ENCODE measurements at places on chromosomes 1 and 21. TPM values are rescaled to one million over a fixed set of nuclear protein-coding genes. Genes with fewer than 3 reads are reported as not detected.

DNA sequence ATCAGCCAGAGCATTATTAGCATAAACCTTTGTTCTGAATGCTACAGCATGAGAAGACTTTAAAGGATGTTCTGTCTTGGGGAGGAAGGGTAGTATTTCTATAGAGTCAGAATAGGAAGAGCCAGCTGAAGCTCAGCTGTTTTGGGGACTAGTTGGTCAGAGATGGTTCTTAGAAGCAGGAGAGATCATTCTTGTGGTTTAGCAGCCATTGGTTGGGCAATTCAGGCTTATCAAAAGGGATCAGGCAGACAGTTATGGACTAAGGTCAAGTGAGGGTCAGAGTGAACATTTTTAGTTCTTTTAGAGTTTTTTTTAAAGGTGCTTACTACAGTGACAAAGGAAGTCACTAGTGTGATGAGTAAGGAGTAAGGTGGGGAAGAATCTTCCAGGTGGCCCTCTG is 245.5 kb downstream of the RPS6KC1 start:
- DNase-seq: no peak

DNA sequence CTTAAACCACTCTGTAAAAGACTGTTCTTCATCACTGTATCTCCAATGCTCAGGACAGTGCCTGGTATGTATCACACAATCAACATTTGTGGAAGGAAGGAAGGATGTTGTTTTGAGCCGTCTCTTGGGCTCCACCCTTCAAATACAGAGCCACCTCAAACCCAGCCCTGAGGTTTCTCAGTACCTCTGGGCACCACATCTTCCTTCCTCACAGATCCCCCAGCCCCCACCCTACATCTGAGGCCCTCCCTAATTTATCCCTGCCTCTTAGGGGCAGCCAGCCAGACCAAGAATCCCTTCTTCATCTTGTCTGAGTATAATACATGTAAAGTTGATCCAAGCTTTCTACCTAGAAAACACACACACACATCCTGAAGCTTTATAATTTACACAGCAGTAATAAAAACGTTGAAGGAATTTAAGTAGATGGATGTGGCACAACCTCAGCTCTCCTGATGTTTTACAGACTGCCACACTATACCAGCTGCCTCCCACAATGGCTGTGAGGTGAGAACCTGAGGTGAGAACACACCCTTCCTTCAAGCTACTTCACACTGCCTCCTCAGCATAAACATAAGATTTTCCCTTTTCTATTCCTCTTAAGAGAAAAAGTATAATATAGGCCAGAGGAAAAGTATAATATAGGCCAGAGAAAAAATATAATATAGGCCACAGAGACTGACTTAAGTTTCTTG is 48.5 kb downstream of the CDC7 start:
- DNase-seq: no peak

DNA sequence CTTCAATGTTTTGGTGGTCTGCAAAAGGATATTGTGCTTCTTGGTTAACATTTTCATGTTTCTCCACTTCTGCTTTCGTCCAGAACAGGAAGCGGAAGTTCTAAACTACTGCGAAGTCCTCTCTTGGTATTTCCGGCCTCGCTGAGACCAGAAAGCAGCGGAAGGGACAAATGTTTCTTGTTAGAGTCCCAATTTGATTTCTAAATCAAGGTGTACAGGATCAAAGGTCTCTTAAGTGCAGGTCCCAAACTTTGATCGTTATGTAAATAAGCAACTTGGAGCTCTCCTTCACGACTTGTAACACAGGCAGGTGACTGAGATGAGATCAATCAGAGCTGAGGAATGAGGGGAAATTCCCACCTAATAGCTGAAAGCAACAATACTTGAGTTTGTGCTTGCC is 40.1 kb upstream of the HMCN1 start:
- DNase-seq: no peak

GRCh38 chr1:232984577-232985425 is 34.4 kb downstream of the NTPCR start:
- DNase-seq: no peak

DNA sequence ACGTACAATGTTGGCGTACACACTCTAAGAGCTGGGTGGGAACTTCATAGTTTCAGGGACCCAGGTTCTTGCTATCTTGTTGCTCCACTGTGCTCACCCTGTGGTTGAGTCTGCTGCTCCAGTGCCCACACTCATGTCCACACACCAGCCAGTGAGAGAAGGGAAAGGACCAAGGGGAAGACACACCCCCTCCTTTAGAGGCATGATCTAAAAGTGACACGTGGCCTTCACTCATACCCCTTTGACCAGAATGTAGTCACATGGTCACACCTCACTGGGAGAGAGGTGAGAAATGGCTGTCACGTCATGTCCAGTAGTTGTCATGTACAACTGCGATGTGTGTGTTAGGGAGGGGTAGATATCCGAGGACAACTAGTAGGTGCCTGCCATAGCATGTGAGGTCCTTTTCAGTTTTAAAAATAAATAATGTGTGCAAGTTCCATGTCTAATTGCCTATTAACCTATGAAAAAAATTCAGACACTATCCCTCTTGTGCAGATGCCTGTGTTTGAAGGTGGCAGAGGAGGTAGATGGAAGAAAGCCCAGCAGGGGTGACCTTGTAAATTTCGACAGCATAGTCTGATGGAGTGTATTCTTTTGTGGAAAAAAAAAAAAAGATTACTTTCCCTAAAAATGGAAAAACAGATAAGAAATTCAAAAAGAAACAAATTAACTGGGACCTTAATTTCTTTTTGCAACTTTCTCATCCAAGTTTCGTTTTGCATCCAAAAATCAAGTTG is 149.6 kb downstream of the C1orf21 start:
- no peak for DNase-seq

GRCh38 chr1:24228311-24228710 is 41.2 kb upstream of the IFNLR1 start:
- DNase-seq: no peak

DNA sequence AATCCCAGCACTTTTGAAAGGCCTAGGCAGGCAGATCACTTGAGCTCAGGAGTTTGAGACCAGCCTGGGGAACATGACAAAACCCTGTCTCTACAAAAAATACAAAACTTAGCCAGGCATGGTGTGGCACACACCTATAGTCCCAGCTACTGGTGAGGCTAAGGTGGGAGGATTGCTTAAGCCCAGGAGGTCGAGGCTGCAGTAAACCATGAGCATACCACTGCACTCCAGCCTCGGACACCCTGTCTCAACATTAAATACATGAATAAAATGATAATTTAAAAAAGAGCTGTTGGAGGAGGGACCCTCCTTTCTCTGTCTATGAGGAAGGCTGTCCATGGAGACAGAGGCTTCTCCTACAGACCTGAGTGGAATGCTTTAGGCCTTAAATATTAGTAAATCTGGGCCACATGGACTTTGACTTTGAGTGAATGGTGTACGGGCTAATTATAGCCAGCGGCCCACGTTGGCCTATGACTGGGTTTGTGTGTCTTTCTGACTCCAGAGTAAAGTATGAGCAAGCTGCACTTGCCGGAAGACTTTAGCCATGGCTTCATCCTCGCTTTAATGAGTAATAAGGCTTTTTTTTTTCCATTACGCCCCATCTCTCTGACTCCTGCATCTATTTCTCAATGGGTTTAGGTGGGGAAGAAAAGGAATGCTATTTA is 21.3 kb downstream of the RAB3B start:
- DNase-seq: no peak

DNA sequence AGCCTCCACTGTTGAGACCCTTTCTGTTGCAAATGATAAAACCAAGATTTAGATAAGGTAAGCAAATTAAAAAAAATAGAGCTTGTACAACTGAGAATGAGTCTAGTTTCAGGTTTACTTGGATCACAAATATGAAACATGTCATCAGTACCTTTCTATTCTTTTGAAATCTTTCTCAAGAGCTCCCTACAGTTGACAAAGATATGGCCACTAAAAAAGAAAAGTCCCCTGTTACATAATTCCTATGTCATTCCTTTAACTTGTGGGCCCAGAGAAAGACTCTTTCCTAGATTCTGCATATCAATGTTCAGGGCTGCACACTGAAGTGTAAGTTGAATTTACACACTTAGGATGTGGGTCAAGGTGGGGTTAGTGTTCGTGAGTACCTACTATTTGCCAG is 168.1 kb downstream of the PLA2G4A start:
- DNase-seq: no peak

GRCh38 chr1:84253891-84254290 is 47.6 kb upstream of the SAMD13 start:
- DNase-seq: no peak

DNA sequence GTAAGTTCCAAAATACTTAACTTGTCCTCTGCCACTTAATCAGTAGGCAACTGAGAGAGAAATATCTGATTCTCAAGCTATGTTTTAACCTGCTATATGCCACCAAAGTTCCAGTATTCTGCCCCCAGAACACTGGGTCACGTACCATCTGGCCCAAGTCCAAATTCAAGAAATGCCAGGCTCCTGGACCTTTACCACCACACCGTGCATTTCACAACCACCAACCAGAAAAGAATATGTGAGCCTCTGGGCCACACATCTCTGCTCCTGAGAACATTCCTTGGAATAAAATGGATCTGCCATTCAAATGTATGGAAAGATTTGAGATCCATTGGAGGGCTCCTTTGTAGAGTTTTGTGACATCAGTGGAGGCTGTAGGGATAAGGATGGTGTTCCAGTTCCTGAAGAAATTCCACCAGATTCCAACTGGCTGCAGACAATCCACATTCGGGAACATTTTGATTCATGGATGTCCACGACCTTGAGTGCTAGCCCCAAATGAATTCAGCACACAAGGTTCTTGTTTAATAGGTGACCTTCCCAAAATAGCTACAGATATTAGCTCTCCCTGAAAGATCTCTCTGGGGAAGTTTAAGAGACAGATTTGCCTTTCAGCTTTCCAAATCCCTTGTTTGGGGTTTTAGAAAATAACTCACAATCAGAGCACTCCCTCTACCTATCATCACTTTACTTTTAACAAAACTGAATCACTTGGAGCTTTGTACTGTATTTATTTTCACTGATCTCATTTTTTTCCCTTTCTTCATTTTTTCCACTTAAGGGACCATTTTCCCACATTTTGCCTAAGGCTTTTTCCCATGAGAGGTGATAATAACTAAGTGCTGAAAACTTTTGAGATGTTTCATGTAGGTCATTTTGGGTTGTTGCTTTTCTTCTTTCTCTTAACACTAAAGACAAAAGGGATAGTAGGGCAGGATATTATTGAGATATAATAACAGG is 128.4 kb upstream of the ZC3H11B start:
- DNase-seq: no peak

GRCh38 chr1:215001419-215002021 is 81.0 kb upstream of the KCNK2 start:
- DNase-seq: no peak

- peak; percentile 15 for DNase-seq
Observed at GRCh38 chr1:246658567-246658966, 65.6 kb upstream of the SCCPDH start.

DNA sequence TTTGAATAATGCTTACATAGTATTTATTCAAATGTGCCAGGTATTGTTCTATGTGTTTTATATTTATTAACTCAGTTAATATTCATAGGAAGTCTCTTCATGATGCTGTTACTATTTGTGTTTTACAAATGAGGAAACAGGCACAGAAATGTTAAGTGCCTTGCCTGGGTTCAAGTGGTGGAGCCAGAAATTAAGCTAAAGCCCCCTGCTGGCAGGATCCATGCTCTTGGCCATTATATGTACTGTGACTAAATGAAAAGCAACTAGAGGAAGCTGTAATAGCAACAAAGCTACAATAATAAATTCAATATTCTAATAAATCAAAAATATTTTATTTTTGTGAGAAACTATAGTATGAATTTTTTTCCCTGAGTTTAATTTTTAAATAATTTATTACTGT is 30.0 kb downstream of the IARS2 start:
- DNase-seq: no peak

GRCh38 chr1:227901239-227901905 is 46.4 kb downstream of the WNT9A start:
- no peak for DNase-seq

DNA sequence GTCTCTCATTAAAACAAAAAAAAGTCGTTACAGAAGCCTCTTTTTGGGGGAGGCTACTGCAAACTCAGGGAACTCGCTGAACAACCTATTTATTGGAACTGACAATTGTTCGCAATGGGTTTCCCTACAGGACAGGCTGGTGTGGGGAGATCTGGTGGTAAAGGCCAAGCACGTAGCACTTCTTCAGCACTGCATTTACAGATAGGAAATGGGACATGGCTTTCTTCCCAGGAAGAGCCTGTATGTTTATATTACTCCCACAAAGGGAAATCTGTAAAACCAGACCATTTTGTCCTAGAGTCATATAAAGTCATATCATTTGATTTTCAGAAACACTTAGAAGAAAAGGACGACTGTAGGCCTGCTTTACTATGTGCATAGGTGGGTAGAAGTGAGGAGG is 38.8 kb upstream of the TBX15 start:
- no peak for DNase-seq

DNA sequence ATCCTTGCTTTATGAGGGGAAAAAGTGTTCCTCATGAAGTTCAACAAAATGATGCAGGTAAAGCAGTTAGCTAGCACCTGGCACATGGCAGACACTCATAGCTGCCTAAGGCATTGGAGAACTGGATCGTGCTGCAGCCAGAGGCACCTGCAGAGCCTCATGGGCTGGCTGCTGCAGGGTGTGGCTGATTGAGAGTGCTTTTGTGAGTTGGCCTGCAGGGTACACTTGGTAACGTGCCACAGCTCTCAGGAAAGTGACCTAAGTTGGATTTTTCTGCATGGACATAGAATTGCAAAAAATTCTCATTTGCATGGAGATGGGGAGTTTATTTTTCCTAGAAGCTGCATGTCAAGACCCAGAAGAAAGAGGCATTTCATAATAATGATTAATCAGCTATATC is 31.6 kb upstream of the IL20 start:
- peak; percentile 7 for DNase-seq

DNA sequence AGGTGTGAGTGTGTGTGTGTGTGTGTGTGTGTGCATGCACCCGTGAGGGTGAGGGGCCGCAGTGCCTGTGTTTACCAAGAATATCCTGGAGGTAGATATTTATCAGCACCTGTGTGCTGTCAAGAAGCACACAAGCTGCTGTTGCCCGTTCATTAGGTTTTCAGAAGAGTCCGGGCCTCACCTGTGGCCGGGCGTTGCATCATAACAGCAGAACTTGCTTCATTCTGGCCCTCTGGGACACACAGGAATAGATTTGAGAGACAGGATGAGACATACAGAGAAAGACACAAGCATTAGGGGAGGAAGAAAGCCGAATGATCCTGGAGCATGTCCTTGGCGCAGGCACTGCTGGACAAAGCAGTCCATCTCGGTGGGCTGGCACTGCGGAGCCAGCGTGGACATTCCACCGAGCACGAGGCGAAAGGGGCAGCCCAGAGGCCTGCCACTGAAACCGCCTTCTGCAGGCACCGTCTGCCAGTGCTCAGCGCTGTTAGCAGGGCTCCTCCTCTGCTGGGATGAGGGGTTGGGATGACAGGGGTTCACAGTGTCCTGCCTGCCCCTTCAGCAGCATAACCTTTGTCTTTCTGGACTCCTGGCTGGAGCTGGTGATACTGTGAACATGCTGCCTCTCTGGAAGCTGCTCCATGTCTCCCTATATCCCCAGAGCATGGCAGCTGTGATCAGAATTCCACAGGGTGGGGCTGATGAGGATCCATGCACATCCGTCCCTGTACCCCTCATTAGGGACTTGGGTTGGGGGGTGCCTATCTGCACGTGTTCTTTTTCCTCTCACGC is 81.1 kb downstream of the PEX14 start:
- no peak for DNase-seq

- DNase-seq: peak; percentile 64
Observed at GRCh38 chr21:36087362-36088138, 17.7 kb downstream of the CBR1 start.

KCNT2 gene
- 32.3 TPM for total RNA-seq

NGF gene
- 4.1 TPM for total RNA-seq

CYP2J2 gene
- total RNA-seq: 8.6 TPM

S100A1 gene
- 3.7 TPM for total RNA-seq

SPRR2F gene
- total RNA-seq: not detected

SERBP1 gene
- total RNA-seq: 161 TPM

HFM1 gene
- total RNA-seq: 15.1 TPM

All from spinal cord (tissue), 10 donors.